A549 treated with RU486 at 1 μM for 4 hours (cell line): ENCODE measurements at places on chromosomes 5 and 9. TPM values are rescaled to one million over a fixed set of nuclear protein-coding genes. Genes with fewer than 3 reads are reported as not detected.

N4BP3 gene
- total RNA-seq, result 1.1 to 1.4 TPM (median 1.3 TPM) in 5 replicates

NFIB gene
- total RNA-seq, result 8.2 to 12.3 TPM (median 10.4 TPM) in 5 replicates

CDKN2B-AS1 gene
- total RNA-seq, result not detected in 5 replicates

ZNF484 gene
- 1.4 to 3.3 TPM (median 2.0 TPM) in 5 replicates for total RNA-seq
